ENCODE measurements at places on chromosomes 16 and 17.

- peak; percentile 53 for DNase-seq
Measured at GRCh38 chr16:4323071-4323844, 7.4 kb downstream of the GLIS2 start.

DNA sequence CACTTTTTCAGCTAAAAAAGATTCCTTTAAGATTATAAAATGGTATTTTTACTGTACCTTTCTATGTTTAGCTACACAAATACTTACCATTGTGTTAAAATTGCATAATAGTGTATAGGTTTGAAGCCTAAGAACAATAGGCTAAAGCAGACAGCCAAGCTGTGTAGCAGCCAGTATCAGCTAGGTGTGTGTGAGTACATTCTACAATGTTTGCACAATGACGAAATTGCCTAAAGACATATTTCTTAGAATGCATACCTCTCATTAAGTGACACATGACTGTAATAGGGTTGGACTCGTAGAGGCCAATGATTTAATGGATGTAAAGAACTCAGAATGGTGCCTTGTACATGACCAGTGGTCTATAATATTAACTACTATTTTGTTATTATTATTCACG is 1.9 kb upstream of the MT1B start:
- DNase-seq = no peak

GRCh38 chr16:20933589-20933988 is 33.0 kb downstream of the LYRM1 start:
- DNase-seq = no peak

DNA sequence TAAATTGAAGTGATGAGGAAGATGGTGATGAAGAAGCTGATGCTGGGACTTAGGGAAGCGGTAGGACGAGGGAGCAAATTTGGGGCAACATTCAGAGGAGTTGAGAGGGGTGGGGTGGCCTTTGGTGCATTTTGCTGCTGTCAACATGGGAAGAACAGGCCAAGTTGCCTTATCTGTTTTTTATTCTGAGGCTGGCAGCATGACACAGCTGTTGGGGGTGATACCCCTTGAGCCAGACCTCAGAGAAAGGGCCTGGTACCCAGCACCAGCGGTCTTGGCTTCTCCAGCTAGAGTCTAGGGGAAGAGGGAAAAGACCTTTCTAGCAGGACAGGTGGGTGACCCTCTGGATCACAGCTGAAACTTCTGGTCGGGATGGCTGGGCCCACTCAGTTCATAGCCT is 4.6 kb downstream of the IGFBP4 start:
- no peak for DNase-seq

- no peak for DNase-seq
Measured at GRCh38 chr16:4830408-4830807, 16.7 kb downstream of the GLYR1 start.

DNA sequence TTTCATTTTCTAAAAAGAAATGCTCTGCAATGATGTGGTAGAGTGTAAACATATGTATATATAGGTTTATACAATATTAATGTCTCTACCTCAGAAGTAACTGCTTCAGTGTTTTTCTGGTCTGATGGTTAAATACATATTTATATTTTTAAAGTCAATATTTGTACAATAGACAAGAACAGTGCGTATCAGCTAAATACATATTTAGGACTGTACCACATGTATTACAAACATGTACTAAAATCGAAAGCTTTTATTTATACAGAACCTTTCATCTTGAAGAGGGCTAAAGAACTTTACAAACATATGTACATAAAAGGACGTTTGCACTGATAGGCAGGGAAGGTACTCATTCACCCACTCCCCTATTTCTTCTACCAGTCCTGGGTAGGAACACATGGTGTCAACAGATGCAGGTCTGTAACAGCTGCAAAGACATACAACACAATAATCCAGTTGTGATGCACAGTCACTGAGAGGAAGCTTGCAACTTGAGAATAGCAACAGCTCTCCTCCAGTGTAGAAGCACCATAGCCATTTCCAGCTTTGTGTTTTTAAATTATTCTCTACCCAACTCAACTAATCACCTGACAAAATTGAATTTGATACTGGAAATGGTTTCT is 206.9 kb upstream of the C17orf78 start:
- DNase-seq = no peak

GRCh38 chr16:69049146-69049545 is 56.3 kb upstream of the HAS3 start:
- peak; percentile 69 for DNase-seq

DNA sequence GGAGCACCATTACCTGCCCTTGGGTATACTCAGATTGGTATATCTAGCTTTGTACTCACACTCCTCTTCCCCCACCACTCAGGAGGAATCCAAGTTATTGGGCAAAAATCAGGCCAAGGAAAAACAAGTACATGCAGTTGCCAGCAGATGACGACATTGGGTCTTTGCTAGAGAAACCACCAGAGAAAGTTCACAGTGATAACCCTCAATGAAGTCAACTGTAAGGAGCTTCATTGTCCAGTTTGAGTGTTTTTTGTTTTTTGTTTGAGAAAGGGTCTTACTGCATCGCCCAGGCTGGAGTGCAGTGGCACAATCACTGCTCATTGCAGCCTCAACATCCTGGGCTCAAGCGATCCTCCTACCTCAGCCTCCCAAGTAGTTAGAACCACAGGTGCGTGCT is 34.6 kb upstream of the TOX3 start:
- no peak for DNase-seq

GRCh38 chr16:77444147-77444460 is 9.3 kb upstream of the ADAMTS18 start:
- DNase-seq = no peak

- DNase-seq = no peak
Measured at GRCh38 chr16:67579686-67580085, 17.4 kb downstream of the CTCF start.

- no peak for DNase-seq
Measured at GRCh38 chr16:13435873-13436474, 484.0 kb upstream of the ERCC4 start.

GRCh38 chr17:64061178-64061898 is 40.9 kb upstream of the ICAM2 start:
- DNase-seq = peak; percentile 2

GRCh38 chr17:82242698-82242976 is 13.8 kb downstream of the SLC16A3 start:
- no peak for DNase-seq

GRCh38 chr16:89936508-89936907 is 12.0 kb upstream of the DEF8 start:
- DNase-seq = no peak

Measured in kidney glomerular epithelial cell (primary cell).